Right kidney (tissue), 9 donors: ENCODE measurements at places on chromosomes 4 and X.
A peak's percentile ranks its signal among the peaks of the same experiment; 100 is the strongest.

- DNase-seq, result no peak
Observed at GRCh38 chr4:124459941-124460310, 252.6 kb downstream of the ANKRD50 start.

DNA sequence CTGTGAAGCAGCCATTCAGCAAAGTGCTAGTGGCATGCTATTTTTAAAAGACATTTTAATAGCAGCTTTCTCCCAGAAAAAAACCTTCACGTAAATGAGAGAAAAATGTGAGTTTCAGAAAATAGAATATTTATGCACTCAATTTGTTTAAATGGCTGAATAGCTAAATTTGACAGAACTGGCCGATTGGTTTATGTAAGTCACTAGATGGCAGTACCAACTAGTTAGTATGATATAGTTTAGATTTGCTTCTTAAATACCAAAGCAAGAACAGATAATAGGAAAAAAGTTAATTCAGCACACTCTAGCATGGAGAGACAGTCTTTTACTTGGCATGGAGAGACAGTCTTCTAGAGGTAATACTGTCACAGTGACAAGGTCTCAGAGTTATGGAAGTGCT, 250.1 kb downstream of the SNCA start:
- DNase-seq, result no peak

GRCh38 chrX:9913146-9913433, 54.1 kb upstream of the CLDN34 start:
- no peak for DNase-seq

DNA sequence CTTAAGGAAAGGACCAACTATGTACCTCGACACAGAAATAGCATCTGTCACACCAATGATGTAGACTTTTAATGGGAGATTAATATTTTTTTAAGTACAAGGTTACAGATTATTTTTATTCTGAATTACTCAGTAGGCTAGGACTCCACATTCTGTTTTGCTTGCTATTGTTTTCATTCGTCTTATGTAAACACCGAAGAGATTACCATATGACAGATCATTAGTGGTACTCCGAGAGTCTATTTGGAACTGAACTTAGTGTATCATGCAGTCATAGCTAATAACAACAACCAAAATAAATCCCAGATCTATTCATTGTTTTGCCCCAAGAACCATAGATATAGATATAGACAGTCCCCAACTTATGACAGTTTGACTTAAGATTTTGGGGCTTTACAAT, 139.7 kb upstream of the SPRY1 start:
- no peak for DNase-seq

DNA sequence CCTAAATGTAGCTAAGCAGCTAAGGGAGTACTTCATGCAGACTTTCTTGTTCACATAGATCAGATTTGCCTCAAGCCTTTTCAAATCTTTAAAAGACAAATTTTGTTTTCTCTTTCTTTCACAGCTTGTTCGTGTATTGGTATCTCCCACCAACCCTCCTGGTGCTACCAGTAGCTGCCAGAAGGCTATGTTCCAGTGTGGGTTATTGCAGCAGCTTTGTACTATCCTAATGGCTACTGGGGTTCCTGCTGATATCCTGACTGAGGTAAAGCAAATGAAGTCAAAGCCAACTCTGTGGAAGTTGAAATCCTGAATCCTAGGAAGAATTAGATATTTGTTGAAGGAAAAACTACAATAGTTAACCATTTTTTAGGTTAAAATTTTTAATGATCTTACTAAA, 62.6 kb downstream of the USO1 start:
- peak; percentile 4 for DNase-seq

- DNase-seq, result peak; percentile 8
Observed at GRCh38 chr4:61517144-61517543, 317.0 kb downstream of the ADGRL3 start.

DNA sequence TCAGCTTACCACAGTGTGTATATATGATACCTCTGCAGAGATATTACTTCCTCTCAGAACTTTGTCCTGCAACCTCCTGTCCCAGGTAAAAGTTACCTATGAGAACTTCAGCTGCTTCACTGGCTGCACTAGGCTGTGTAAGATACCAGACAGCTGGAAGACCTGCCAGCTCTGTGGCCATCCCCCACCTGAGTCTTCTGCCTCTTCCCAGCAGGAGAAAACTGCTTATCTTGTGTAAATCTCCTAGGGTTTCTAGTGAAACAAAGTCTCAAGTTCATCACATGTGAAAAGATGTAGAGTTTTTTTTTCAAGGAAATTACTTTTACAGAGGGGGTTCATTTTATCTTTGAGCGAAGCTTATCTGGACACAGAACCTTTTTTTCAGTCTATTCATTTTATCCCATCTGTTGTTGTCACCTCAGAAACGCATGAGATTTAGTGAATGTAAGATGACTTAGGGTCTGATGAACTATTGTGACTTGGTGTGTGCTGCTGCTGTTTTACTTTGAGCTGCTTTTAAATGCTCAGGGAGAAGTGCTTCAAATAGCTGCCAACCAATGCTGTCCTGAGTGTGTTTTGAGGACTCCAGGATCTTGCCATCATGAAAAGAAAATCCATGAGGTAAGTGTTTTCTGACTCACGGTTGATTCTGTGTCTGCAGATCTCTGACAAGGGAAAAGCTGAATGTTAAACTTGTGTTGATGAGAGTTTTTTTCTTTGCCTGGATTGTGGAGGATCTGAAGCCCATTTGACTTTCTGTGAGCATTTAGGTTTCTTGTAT, 187.8 kb downstream of the FRAS1 start:
- no peak for DNase-seq

DNA sequence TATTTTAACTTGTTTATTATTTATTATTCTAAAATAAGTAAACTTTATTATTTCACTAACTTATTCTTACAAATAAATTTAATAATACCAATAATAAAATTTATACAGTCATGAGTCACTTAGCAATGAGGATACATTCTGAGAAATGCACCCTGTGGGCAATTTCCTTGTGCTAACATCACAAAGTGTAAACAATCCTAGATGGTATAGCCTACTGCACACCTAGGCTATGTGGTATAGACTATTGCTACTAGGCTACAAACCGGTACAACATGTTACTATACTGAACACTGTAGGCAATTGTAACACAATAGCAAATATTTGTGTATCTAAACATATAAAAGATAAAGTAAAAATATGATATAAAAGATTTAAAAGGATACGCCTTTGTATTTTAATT, 479.5 kb downstream of the EPHA5 start:
- no peak for DNase-seq

DNA sequence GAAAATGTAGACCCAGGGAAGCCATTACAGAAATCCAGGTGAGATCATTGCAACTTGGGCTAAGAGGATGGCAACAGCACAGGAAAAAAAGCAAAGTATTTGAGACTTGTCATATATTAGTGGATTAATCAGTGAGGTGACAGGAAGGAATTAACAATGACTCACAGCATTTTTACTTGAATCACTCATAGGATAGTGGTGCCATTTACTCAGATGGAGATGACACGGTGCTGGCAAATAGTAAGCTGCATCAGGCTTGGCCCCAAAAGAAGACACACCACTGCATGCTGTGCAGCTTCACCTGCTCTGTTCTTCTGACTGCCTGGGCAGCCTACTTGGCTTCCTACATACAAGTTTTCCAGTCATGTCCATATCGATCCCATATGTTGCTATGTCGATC, 144.8 kb downstream of the FRYL start:
- DNase-seq, result no peak

- DNase-seq, result no peak
Observed at GRCh38 chrX:119118780-119119395, 8.7 kb downstream of the KIAA1210 start.

- DNase-seq, result no peak
Observed at GRCh38 chr4:129230846-129231245, 134.9 kb downstream of the C4orf33 start.

GRCh38 chr4:113951263-113951662, 28.2 kb downstream of the ARSJ start:
- no peak for DNase-seq
